ENCODE measurements at places on chromosomes 13 and 19. TPM values are rescaled to one million over a fixed set of nuclear protein-coding genes. Genes with fewer than 3 reads are reported as not detected.

DNA sequence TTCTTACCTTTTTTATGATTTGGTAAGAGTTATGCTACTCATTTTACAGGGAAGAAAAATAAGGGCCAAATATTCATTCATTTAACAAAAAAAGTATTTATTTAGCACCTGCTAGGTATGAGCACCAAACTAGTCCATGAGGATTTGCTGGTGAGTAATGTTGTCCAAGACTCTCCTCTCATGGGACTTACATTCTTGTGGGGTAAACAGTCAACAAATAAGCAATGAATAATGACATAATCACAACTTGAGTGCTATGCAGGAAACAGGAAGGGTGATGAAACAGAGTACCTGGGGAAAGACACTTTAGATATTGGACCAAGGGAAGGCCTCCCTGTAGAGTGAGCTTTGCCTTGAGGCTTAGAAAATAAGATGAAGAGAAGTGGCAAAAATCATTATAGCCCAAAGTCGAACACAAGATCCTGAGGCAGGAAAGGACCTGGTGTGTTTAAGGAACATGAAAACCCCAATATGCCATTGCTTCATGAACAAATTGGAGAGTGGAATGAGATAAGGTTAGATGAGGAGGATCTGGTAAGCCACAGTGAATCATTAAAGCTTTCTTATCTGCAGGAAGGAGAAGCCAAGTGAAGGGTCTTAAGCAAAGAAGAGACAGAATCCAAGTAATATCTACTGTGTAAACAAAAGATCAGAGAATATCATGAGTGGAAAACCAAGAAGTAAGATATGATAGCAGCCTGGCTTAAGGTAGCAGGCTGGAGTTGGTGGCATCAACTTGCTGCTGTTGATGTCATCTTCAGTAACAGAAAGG is 294.5 kb upstream of the NBEA start:
- H3K27me3 ChIP-seq: no peaks in the 10 kb centered on the region
- H3K4me1 ChIP-seq: no peaks in the 10 kb centered on the region
- no peak for DNase-seq
- no peak overlapping the region for H3K4me3 ChIP-seq

Gene UBE2M
- total RNA-seq: 17.2 TPM

- H3K27ac ChIP-seq: no peak within 1 kb of the TSS
- peaks cover 12% of the 10 kb centered on the region for H3K36me3 ChIP-seq
- peak within 1 kb of the TSS; percentile 35 for H3K4me3 ChIP-seq
Measured at GRCh38 chr19:38617764-38618589, at the start of gene MAP4K1. MAP4K1 (minus strand) TSS chr19:38617953; CDS start chr19:38617895, 58 bp downstream.

GRCh38 chr13:110965755-110966134 is 50.9 kb upstream of the ANKRD10 start:
- DNase-seq: no peak
- no peaks in the 10 kb centered on the region for H3K27me3 ChIP-seq
- no peaks in the 10 kb centered on the region for H3K4me1 ChIP-seq
- H3K4me3 ChIP-seq: no peak overlapping the region

DNA sequence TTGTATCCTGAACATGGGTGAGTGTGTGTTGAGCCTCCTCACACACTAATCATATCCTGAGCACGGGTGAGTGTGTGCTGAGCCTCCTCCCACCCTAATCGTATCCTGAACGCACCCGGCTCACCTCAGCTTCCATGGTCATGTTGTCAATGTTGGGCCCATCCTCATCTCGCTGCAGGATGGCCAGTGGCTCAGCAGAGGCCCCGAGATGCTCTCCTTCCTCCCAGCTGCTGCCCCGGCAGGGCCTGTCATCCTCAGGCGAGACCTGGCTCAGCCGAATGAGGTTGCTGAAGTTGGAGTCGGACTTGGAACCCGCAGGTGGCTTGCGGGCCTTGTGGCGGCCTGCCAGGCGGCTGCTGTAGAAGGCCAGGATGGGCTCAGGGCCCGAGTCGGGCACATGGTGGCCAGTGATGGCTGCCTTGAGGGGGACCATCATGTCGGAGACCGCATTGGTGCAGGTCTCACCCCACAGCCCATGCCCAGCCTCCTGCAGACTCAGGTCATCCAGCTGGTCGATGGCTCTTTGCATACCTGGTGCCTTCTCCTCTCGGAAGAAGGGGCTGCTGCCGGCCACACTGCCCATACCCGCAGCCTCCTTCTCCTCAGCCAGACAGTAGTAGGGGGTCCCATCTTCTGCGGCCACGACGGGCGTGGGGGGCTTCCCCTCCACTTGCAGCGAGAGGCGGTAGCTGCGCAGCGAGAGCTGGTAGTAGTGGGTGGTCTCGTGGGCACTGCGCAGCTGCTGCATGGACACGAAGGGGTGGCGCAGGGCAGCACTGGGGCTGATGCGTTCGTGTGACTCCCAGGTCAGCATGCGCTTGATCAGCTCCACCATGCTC is 9.6 kb downstream of the HIPK4 start:
- peaks cover 3% of the 10 kb centered on the region for H3K36me3 ChIP-seq
- no peaks in the 10 kb centered on the region for H3K27me3 ChIP-seq
- DNase-seq: no peak
- H3K4me3 ChIP-seq: no peak overlapping the region
- H3K4me1 ChIP-seq: no peaks in the 10 kb centered on the region

Gene PDX1
- not detected for total RNA-seq

DNA sequence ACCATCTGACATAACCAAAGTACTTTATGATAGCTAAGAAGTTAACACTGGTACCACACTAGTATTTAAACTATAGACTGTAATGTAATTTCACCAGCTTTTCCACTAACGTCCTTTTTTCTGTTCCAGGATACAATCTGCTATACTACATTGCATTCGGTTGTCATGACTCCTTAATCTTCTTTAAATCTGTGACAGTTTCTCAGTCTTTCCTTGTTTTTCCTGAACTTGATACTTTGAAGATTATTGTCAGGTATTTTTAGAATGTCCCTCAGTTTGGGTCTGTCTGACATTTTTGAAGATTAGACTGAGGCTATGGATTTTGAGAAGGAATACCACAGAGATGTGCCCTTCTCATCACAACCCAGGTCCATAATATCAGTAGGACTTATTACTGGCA is 36.6 kb downstream of the NUFIP1 start:
- no peaks in the 10 kb centered on the region for H3K4me1 ChIP-seq
- no peak overlapping the region for H3K27ac ChIP-seq
- H3K36me3 ChIP-seq: no peaks in the 10 kb centered on the region
- H3K4me3 ChIP-seq: no peak overlapping the region

- H3K4me3 ChIP-seq: peak overlapping the region; percentile 10
- peak; percentile 64 for DNase-seq
- H3K4me1 ChIP-seq: peaks cover 34% of the 10 kb centered on the region
- peak overlapping the region; percentile 84 for H3K27ac ChIP-seq
- H3K27me3 ChIP-seq: no peaks in the 10 kb centered on the region
Measured at GRCh38 chr19:13843104-13843921, 33.6 kb upstream of the NANOS3 start.

DNA sequence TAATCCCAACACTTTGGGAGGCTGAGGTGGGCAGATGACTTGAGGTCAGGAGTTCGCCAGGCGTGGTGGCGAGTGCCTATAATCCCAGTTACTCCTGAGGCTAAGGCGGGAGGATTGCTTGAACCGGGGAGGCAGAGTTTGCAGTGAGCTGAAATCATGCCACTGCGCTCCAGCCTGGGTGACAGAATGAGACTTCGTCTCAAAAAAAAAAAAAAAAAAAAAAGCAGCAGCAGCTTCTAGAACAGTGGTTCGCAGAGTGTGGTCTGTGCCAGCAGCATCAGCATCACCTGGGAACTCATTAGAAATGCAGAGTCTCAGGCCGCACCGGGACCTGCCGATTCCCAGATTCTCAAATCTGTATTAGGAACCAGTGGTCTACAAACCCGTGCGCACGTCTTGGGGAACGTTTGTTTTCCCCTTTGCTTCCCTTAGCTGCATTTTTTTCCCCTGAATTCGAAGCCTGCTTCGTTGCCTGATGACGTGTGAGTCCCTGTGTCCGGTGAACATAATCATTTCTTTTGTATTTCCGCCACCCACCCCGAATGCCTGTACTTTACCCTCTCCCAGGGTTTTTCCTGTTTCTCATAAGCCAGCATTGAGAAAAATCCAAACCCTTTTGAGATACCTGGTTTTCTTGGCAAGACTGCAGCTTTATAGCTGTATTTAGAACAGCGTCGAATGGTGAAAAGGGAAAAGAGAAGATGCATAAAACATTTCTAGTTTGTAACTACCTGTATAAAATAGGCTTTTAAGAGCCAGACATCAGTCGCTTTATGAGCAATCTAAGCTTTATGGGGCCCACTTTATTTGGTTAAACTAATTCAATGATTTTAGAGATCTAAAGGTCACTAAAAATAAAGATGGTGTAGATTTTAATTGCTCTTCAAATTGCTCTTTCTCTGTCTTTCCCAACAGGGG is 49.8 kb downstream of the BICRA start:
- no peaks in the 10 kb centered on the region for H3K36me3 ChIP-seq
- no peak overlapping the region for H3K4me3 ChIP-seq
- no peak overlapping the region for H3K27ac ChIP-seq
- no peak for DNase-seq
- H3K4me1 ChIP-seq: peaks cover 22% of the 10 kb centered on the region

Gene LIG1
- 26.2 TPM for total RNA-seq

DNA sequence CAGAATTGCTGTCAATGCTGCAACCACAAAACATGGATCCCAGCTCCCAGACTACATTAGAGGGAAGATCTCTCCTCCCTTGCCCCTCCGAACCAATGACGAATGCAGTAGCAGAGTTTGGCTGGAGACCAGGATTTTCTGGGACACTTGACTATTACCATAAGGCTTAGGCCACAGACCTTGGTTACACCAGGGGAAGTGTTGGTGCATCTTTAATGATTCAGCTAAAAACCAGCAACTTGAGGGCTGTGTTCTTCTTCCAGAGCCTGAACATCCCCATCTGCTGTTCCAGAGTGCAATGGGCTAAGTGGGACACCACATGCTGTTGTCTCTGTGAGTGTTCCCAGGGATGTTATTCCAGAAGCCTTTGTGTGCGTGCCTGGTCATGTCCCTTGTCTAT is 528.2 kb downstream of the LMO7 start:
- H3K4me3 ChIP-seq: no peak overlapping the region
- H3K36me3 ChIP-seq: no peaks in the 10 kb centered on the region
- no peak for DNase-seq
- H3K4me1 ChIP-seq: no peaks in the 10 kb centered on the region
- no peaks in the 10 kb centered on the region for H3K27me3 ChIP-seq

- H3K27ac ChIP-seq: no peak overlapping the region
- no peaks in the 10 kb centered on the region for H3K36me3 ChIP-seq
Measured at GRCh38 chr13:99911069-99911964, 60.2 kb downstream of the ZIC5 start.

- no peak overlapping the region for H3K27ac ChIP-seq
- H3K27me3 ChIP-seq: no peaks in the 10 kb centered on the region
- no peak overlapping the region for H3K4me3 ChIP-seq
- H3K4me1 ChIP-seq: no peaks in the 10 kb centered on the region
- H3K36me3 ChIP-seq: no peaks in the 10 kb centered on the region
Measured at GRCh38 chr13:42532561-42533335, 41.2 kb upstream of the TNFSF11 start.

- H3K4me3 ChIP-seq: no peak overlapping the region
- H3K27ac ChIP-seq: no peak overlapping the region
- peaks cover 36% of the 10 kb centered on the region for H3K4me1 ChIP-seq
- DNase-seq: peak; percentile 63
- H3K36me3 ChIP-seq: no peaks in the 10 kb centered on the region
Measured at GRCh38 chr19:45125975-45126493, 33.1 kb downstream of the PPP1R37 start.

GRCh38 chr19:16064209-16064889 is 11.9 kb upstream of the TPM4 start:
- H3K27ac ChIP-seq: no peak overlapping the region
- no peaks in the 10 kb centered on the region for H3K36me3 ChIP-seq
- no peaks in the 10 kb centered on the region for H3K27me3 ChIP-seq

DNA sequence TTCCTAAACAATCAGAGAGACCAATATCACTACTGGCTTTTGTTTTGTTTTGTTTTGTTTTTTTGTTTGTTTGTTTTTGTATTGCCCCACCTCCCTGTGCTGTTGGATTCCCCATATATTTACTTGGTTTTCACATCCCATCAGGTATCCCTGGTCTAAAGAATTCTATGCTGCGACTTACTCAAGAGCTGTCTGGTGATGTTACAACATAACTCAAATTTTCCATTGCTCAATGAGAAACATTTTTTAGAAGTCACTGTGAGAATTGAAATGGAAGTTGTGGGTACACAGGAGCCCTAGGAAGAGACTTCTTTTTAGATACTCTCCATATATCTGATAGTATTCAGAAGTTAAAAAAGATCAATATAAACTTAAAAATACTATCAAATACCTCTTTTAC is 181.4 kb downstream of the KLF5 start:
- no peaks in the 10 kb centered on the region for H3K36me3 ChIP-seq
- DNase-seq: no peak
- H3K27ac ChIP-seq: no peak overlapping the region
- no peaks in the 10 kb centered on the region for H3K27me3 ChIP-seq

Gene SCN1B
- 12.8 TPM for total RNA-seq

DNA sequence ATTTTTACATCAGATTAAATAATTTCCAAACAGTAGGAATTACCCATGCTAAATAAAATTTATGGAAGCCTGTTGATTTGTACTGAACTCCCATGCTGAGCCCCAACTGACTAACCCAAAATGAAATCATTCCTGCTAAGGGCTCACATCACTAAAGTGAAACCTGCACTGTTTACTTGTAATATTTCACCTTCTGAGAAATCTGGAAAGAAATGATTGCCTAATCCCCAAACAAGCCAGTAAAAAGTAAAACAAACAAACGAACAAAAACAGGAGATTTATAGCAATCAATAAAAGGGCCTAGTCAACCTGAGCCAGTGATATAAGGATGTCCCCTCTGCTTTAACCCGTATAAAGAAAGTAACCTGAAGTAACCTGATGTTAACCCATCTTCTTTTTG is 1599.8 kb downstream of the OLFM4 start:
- no peak for DNase-seq
- H3K4me1 ChIP-seq: no peaks in the 10 kb centered on the region
- H3K36me3 ChIP-seq: no peaks in the 10 kb centered on the region
- H3K27me3 ChIP-seq: no peaks in the 10 kb centered on the region
- no peak overlapping the region for H3K4me3 ChIP-seq
- no peak overlapping the region for H3K27ac ChIP-seq

Gene FAM124A
- 9.2 TPM for total RNA-seq

GRCh38 chr13:71082631-71083030 is 784.4 kb downstream of the DACH1 start:
- no peak for DNase-seq
- no peaks in the 10 kb centered on the region for H3K27me3 ChIP-seq
- H3K27ac ChIP-seq: no peak overlapping the region
- no peaks in the 10 kb centered on the region for H3K36me3 ChIP-seq
- no peaks in the 10 kb centered on the region for H3K4me1 ChIP-seq
- no peak overlapping the region for H3K4me3 ChIP-seq

Gene ZNF560
- not detected for total RNA-seq

Gene NLRP5
- not detected for total RNA-seq

DNA sequence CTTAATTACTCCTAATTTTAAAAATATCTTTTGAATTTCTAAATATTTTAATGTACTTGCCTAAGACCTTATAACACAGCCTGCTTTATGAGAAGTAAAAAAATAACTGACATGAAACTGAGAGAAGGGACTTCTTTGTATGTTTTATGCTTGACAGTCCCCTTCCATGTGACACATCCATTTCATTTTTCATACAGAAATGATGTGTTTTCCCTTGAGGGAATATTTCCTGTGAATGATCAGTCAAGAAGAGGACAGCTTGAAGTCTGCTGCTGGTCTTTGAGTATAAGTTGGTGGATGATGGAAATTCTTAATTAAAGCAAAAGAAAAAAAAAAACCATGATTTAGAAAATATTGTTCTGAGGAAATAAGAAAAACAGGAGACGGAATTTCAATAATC is 230.4 kb upstream of the KLHL1 start:
- no peaks in the 10 kb centered on the region for H3K27me3 ChIP-seq
- no peak overlapping the region for H3K27ac ChIP-seq
- no peak overlapping the region for H3K4me3 ChIP-seq
- DNase-seq: no peak
- H3K4me1 ChIP-seq: no peaks in the 10 kb centered on the region

Data from thyroid gland (tissue), 4 donors.